Right renal cortex interstitium (tissue), 3 donors: ENCODE measurements at places on chromosomes 13 and 19. TPM values are rescaled to one million over a fixed set of nuclear protein-coding genes. Genes with fewer than 3 reads are reported as not detected.

- no peak for DNase-seq
Measured at GRCh38 chr13:24516919-24517318, 4.3 kb upstream of the PARP4 start.

DNA sequence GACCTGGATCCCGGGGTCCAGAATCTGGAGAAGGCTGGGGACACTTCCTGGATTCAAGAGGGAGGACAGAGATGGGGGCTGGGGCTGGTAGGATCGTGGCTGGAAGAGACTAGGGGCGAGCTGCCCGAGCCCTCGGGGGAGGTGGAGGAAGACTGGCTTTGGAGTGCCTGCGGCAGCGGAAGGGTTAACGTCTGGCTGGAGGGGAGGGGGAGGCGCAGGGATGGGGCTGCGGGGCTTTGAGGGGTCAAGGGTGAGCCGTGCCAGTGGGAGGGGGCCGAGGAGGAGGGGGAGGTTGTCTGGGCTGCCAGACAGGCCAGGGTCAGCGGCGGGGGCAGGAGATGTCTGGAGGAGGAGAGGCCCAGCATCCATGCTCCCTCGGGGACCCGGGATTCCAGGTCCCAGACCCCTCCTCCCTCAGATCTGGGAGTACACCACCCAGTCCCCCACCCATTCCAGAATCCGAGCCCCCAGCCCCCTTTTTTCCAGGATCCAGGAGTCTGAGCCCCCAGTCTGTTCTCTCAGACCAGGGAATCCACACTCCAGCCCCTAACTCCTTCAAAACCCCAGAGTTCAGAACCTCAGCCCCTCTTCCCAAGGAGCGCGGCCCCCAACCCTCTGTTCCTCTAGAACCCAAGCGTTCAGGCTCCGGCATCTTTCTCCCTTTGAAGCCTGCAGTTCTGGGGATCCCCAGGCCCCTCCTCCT, 3.2 kb upstream of the SPACA6 start:
- no peak for DNase-seq

GRCh38 chr19:33811246-33811645, 14.6 kb downstream of the KCTD15 start:
- no peak for DNase-seq

DNA sequence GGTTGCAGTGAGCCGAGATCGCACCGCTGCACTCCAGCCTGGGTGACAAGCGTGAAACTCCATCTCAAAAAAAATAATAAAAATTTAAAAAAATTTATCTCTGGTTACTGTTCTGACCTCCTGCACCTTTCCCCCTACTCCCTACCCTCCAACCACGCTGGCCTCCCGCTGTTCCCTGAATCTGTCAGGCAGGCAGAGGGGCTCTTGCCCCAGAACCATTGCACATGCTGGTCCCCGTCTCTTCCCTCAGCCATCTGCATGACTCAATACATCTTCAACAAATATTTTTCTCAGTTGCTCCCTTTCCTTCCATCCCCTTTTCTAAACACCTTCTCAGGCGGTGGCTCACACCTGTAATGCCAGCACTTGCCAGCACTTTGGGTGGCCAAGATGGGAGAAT, 1.1 kb upstream of the FAM187B start:
- DNase-seq, result no peak

- DNase-seq, result no peak
Measured at GRCh38 chr13:102645701-102646100, 48.9 kb downstream of the TPP2 start.

DNA sequence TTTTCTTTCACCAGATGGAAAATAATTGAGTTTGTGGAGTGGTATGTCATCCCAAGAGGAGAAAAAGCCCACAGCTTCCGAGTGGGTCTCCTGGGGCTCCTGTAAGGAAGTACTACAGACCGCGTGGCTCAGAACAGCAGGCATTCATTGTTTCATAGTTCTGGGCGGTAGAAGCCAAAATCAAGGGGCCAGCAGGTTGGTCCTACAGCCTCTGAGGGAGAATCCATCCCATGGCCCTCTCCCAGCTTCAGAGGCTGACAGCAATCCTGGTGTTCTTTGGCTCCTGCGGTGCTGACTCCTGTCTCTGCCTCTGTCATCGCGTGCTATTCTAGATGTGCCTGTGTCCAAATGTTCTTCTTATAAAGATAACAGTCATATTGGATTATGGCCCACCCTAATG, 362.6 kb downstream of the FGF14 start:
- no peak for DNase-seq

DNA sequence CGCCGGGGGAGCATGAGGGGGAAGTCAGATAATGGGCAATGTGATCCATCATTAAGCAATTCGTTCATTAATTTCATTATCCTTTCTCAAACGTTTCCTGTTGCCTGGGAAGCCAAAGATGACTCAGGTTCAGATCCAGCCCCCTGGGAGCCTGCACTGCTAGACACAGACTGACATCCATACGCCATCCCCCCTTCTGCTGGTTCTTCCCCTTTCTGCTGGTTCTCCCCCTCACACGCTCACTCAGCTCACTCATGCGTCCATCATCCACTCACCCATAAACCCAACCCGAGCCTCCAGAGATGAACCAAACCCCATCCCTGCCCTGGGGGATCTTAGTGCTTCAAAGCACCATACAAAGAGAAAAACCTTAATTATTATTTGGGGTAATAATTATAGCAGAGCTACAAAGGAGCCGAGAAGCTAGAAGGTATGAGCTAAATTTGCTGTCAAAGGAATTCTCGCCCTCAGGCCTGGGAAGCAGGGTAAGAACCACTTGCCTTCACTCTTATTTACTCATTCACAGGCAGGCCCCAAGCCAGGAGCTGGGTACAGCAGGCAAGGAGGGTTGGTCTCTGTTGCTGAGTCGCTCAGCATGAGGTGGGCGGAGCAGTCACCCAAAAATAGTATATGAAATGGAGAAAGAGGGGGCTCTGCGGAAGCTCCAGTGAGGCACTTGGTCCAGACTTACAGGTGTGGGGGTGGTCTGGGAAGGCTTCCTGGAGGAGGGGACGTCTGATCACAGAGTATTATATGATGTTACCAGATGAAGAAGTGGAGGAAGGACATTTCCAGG, 7.0 kb upstream of the ZNF444 start:
- DNase-seq, result no peak

DNA sequence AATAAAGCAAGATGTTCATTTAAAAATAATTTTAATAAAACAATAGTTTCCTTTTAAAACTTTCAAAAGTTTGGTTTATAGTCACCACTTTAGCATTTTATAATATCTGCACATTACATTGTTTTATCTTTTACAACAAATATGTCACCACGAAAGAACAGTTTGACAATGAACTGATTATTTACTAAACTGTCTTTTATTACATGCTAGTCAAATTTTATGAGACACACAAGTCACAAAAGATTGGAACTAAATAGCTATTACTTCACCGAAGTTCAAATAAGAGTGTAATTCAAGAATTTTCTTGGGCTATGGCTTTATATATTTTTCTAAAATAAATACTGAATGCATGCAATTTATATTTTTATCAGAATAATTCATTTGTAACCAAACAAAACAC, 57.5 kb upstream of the EEF1AKMT1 start:
- DNase-seq, result no peak

GRCh38 chr13:35906636-35907035, 224.5 kb downstream of the DCLK1 start:
- no peak for DNase-seq

DNA sequence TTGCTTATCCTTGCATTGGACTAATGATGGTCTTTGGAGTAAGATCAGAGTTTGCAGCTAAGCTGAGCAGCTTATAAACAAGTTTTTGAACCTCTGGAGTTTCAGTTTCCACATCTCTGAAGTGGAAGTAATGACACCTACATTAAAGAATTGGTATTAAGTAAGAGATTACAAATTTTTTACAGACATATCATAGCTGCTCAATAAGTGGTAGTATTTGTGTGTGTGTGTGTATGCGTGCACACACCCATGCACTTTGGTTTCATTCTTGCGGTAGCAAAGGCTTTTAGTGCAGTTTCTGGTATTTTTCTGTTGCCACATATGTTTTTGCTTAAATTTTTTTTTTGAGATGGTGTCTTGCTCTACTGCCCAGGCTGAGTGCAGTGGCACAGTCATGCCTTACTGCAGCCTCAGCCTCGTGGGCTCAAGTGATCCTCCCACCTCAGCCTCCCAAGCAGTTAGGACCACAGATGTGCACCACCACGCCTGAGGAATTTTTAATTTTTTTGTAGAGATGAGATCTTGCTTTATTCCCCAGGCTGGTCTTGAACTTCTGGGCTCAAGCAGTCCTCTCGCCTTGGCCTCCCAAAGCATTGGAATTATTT, 4.5 kb downstream of the NAA16 start:
- no peak for DNase-seq

DNA sequence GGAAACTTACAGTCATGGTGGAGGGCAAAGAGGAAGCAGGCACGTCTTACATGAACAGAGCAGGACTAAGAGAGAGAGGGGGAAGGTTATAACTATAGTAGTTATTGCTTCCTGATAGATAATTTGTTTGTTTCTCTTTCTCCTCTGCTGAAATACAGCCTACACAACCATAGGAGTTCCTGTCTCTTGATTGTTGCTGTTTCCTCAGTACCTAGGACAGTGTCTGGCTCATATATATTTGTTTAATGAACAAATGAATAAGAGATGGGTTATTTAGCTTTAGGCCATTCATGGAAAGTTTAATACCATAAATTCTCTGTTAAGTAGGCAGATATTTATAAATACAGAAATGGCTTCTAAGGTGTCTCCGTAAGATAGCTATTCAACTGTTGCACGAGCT, 95.2 kb downstream of the PCCA start:
- DNase-seq, result no peak

- no peak for DNase-seq
Measured at GRCh38 chr19:3669947-3670795, 30.1 kb downstream of the PIP5K1C start.

DNA sequence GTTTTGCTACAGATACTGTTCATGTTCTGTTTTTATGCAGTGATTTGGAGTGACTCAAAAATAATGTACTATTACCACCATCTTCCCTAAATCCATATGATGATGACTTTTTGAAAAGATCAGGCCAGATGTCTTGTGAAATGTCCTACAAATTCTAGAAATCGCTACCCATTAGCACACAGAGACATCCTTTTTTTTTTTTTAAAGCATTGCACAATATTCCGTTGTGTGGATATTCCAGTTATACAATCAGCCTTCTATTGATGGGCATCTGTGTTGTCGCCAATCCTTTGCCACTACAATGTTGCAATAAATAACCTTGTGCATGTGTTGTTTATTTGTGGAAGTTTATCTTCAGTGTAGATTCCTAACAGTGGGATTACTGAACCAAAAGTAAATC, 24.5 kb downstream of the ZDHHC20 start:
- no peak for DNase-seq

GRCh38 chr13:96417939-96418685, 328.2 kb downstream of the HS6ST3 start:
- DNase-seq, result no peak

DNA sequence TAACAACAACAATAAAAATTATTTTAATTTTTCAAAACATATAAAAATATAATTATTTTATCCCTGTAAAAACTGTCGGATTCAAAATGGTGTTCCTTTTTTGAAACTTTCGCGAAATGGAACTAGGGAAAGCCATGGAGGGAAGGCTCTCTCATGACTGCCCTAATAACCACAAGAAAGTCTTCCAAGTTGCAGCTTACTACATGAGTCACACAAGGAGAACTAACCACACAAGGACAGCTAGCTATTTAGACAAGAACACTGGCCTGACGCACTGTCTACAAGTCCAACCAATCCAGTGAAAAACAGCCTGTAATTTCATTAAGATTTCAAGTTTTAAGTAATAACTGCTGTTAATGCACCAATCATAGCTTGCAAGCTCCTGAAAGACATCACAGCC, 319.2 kb upstream of the PCDH9 start:
- DNase-seq, result no peak

DNA sequence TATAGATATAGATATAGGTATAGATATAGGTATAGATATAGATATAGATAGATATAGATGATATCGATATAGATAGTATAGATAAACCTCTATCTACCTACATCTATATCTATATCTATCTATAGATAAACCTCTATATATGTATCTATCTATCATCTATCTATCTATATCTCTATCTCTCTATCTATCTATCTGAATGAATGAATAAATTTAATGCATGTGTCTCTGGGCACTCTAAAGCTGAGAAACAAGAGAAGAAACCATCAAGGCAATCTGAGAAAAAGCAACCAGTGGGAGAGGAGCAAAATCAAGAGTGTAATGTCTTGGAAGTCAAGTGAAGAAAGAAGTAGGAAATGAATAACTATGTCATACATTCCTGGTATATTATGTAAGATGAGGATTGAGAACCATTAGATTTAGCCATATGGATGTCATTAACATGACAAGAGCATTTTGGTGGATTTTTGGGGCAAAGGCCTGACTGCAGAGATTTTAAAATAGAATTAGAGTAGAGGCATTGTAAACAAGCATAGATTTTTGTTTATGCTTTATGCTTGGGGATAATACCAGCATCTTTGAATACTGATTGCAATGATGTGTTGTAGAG, 1262.7 kb upstream of the MIR17HG start:
- DNase-seq, result no peak

DNA sequence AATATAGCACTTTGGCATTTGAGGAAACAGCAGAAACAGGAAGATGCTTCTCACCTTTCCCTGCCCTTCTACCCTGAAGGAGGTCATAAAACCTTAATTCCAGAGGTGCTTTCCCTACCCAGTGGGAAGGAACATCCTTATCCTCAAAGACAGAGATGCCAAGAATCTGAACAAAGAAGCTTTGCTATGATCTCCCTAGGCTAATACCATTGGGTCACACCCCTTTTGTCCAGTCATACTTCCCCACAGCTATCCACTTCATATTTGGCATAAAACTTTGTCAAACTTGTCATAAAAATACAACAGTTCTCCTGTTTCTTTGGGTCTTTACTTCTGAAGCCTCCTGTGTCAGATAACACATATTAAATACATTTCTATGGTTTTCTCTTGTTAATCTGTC, 21.7 kb upstream of the RXFP2 start:
- DNase-seq, result no peak

DNA sequence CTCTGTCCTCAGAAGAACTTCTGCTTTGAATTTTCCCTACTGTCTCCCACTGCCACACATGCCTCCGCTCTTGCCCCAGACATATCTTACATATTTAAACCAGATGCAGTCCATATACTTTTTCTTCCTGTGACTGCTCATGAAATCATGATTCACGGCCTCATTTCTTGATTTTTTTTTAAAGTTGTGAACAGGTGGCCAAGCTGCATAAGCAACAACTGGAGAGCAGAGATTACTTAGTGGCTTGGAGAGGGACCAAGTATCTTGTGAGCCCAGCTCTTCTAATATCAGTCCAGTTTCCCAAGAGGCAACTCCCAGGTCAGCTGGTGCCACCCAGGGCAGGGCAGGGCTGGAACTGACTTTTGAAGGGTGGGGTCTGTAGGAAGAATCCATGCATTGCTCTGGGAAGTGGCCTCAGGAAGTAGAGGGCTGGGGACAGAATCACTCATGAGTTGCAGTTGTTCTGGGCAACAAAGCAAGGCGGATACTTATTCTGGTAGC, 152.4 kb downstream of the LMO7 start:
- DNase-seq, result no peak

The THSD1 gene
- 7.8 TPM for polyA plus RNA-seq

The PTGIR gene
- polyA plus RNA-seq, result 1.7 TPM

The PEAK3 gene
- 0.04 TPM for polyA plus RNA-seq

The ADAT3 gene
- polyA plus RNA-seq, result 1.5 TPM

The CD33 gene
- polyA plus RNA-seq, result 1.5 TPM

The SYDE1 gene
- 14.4 TPM for polyA plus RNA-seq

The ANKLE1 gene
- 0.83 TPM for polyA plus RNA-seq

The OR7A5 gene
- 0.03 TPM for polyA plus RNA-seq

The IZUMO1 gene
- polyA plus RNA-seq, result 0.40 TPM

The SIGLEC8 gene
- polyA plus RNA-seq, result not detected
